ENCODE measurements at places on chromosomes 5 and 9.

DNA sequence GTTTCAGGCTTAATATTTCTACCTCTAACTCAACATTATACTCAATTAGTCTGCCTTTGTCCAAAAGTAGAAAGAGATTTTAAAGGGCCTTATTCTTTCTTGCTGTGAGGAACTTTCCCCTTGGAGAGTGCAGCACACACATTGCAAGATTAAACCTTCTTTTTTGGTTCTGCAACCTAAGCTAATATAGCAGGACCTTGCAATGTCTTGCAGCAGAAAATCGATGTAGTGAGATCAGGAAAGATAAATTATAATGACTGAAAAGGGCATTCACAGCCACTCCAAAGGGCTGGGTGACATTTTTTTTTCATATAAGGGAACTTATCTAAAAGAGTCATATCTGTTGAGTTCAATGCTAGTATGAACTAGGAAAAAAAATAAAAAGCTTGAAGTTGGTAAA is 422.7 kb upstream of the ADAMTS16 start:
- no peak for DNase-seq

- no peak for DNase-seq
Measured at GRCh38 chr9:83701286-83701685, 6.5 kb downstream of the UBQLN1 start.

DNA sequence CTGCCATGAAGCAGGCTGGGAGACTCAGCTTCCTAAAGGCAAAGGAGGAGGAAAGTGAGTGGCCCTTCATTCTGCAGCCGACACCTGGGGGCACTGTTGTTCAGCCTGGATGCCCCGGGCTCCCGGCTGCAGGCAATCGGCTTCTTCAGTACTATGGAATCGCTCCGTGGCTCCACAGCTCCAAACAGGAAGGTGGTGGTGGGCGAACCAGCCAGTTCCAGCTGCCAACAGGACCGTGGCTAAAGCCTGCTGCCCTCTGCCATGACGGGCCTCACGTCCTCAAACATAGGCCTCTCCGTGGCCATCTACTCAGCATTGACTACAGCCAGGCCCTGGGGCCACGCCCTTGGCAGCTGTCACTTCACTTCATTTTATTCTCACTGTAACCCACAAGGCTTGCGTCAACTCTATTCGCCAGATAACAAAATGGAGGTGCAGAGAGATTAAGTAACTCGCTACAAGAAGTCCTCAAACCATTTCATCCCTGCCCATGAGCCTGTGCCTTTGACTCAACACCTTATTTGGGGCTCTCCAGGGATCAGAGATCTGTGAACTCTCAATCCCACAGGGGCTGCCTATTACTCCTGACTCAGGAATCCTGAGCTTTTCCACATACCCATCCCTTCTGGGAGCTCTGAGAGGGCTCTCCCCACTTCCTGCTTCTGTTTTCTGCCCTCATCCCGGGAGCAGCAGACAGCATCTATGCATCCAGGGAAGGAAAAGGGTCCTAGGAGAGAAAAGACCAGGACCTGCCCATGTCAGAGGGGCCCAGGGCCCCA is 38.0 kb downstream of the PAX5 start:
- DNase-seq = no peak

DNA sequence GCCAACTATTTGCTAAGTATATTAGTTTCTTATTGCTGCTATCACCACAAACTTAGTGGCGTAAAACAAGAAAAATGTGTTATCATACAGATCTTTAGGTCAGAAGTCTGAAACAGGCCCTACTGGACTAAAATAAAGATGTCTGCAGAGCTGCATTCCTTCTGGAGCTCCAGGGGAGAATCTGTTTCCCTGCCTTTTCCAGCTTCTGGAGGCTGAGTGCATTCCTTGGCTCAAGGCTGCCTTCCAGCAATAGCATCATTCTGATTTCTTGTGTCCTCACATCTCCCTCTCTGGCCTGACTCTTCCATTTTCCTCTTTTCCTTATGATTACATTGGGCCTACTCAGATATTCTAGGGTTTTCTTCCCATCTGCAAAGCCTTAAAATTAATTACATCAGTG is 15.9 kb downstream of the MAN2A1 start:
- DNase-seq = no peak

DNA sequence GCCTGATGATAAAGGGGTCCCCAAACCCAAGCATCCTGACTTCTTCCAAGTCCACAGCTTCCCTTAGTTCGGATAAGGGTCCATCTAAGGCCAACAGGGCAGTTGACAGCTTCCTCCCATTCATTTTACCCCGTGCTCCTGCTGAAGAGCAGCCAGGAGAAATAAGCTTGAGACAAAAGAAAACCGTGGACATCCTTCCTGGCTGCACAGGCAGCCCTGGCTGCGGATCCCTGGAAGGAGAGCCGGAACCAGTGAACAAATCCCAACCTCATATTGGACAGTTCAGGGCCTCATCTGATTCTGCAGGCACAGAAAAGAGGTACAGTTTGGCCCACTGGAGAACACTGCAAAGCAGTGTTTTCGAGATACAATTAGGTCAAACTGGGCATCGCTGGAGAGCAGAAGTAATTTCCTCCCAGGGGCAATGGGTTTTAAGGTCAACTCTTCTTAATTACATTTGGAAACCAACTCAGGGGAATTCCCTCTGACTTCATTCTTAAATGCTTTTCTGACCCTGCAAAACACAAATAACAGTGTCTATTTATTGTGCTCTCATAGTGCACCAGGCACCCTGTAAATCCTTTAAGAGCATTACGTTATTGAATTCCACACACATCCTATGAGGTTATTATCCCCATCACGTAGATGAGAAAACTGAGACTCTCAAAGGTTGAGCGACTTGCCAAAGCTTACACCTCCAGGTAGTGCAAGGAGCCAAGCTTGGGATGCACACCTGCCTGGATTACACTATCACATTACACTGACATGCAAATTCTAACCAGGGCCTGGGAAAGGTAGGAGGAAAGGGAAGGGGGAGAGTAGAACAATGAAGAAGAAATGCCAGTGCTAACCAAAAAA is 21.2 kb downstream of the ADAM19 start:
- peak; percentile 31 for DNase-seq

DNA sequence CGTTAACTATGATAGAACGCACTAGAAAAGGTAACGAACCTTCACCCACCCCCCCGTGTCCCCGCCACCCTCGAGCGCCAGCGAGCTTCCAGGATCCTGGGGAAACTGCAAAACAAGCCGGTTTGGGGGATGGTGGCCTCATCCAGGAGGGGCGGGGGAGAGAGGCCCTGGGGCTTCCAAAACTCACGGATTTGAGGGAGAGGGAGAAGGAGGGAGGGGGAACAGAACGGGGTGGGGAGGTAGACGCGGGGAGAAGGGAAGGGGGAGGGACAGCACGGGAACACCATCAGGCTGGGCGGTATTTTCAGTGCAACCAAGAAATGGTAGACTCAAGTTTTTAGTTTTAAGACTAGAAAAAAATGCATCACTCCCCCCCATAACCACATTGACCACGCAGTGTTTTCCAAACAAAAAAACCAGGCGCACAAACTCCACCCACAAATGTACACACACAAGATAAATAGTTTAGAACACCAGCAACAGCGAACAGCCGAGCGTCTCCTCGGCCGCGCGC is 1.4 kb downstream of the NRARP start:
- no peak for DNase-seq

GRCh38 chr9:5042661-5043178 is 57.6 kb downstream of the JAK2 start:
- no peak for DNase-seq

DNA sequence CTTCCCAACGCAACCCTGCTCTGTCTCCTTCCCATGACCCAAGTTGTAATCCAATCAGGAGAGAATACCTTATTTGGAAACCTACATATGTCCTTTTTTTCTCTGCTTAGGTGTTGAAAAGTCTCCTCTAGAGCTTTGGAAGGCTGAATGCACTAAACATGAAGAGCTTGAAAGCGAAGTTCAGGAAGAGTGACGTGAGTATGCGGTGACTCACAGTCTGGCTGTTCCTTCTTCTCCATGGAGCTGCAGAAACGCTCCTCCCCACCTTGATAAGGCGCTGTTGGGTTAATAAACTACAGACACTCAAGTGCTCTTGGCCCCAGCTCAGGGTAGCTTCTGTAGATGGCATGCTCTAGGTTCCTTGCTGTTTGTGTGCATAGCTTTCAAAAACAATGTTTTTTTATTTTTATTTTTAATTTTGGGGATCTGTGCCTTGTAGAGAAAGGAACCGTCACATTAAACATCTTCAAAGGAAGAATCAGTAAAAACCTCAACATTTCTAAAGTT is 30.7 kb downstream of the RAI14 start:
- no peak for DNase-seq

GRCh38 chr9:38331141-38331540 is 61.4 kb upstream of the ALDH1B1 start:
- DNase-seq = no peak

- DNase-seq = no peak
Measured at GRCh38 chr5:6850106-6850432, 136.8 kb downstream of the TENT4A start.

DNA sequence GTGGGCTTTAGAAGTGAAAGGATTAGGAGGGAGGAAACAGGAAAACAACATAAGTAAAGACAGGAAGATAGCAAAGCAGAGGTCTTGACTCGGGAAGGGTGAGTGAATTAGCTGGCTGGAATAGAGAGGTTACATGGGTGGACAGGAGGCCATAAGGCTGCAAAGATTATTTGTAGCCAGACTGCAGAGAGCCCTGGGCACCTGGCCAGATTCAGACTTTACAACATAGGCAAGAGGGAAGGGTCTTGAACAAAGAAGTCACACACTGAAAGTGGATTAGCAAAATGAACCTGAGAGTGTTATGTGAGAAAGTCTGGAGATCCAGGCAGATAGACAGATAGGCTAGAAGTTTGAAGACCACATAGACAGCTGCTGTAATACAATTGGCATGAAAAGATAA is 29.7 kb upstream of the CER1 start:
- no peak for DNase-seq

Measured in stimulated activated naive B cell treated with anti-CD40 and anti-IgM and Interleukin-4, amounts not matched to agents 10 μg/mL and 1 μg/mL and 100 μg/mL, for 72 hours (primary cell).